Hair follicle dermal papilla cell (primary cell): ENCODE measurements at places on chromosomes 3 and 15. TPM values are rescaled to one million over a fixed set of nuclear protein-coding genes. Genes with fewer than 3 reads are reported as not detected.

KLHL24 gene
- total RNA-seq: 54.2 and 64.1 TPM in 2 replicates

FBXL2 gene
- 21.3 and 25.3 TPM in 2 replicates for total RNA-seq

P2RY12 gene
- total RNA-seq: not detected in 2 replicates

PIERCE2 gene
- 1.6 and 4.1 TPM in 2 replicates for total RNA-seq

HRG gene
- not detected in 2 replicates for total RNA-seq

SCAANT1 gene
- not detected in 2 replicates for total RNA-seq

CPA3 gene
- 1.5 and 3.0 TPM in 2 replicates for total RNA-seq

IMPDH2 gene
- total RNA-seq: 247 and 273 TPM in 2 replicates

SKOR1 gene
- 0.24 and 0.49 TPM in 2 replicates for total RNA-seq

SNTN gene
- total RNA-seq: not detected in 2 replicates

GREM1 gene
- 1,377 and 1,454 TPM in 2 replicates for total RNA-seq

TGM4 gene
- total RNA-seq: not detected in 2 replicates

PARP14 gene
- 74.3 and 115 TPM in 2 replicates for total RNA-seq

C2CD4A gene
- total RNA-seq: not detected in 2 replicates

MON1A gene
- total RNA-seq: 15.4 and 18.3 TPM in 2 replicates

ALPK3 gene
- 0.12 and 0.32 TPM in 2 replicates for total RNA-seq

KLHL40 gene
- not detected in 2 replicates for total RNA-seq

ADCY5 gene
- 0.97 and 1.3 TPM in 2 replicates for total RNA-seq

DNAJC13 gene
- 98.7 and 126 TPM in 2 replicates for total RNA-seq

CAPN3 gene
- total RNA-seq: 1.2 and 1.9 TPM in 2 replicates

ECT2 gene
- 18.6 and 29.9 TPM in 2 replicates for total RNA-seq

TMEM44 gene
- total RNA-seq: 17.7 and 18.3 TPM in 2 replicates

SLC28A1 gene
- not detected in 2 replicates for total RNA-seq

STRA6 gene
- total RNA-seq: 1.1 and 5.2 TPM in 2 replicates

MLF1 gene
- 8.4 and 8.9 TPM in 2 replicates for total RNA-seq

WHAMM gene
- 6.3 and 6.9 TPM in 2 replicates for total RNA-seq

CGNL1 gene
- total RNA-seq: 0.49 and 0.65 TPM in 2 replicates

CCR1 gene
- 0.49 and 0.81 TPM in 2 replicates for total RNA-seq

CACNA2D2 gene
- total RNA-seq: 0.12 TPM in 1 of 2 replicates, not detected in the other

GOLGA8N gene
- 3.3 and 14.1 TPM in 2 replicates for total RNA-seq

PATL2 gene
- total RNA-seq: 0.61 and 0.81 TPM in 2 replicates

ASTE1 gene
- total RNA-seq: 6.6 and 8.9 TPM in 2 replicates

C3orf52 gene
- 1.3 and 2.7 TPM in 2 replicates for total RNA-seq

SIDT1 gene
- total RNA-seq: not detected in 2 replicates

GOLIM4 gene
- total RNA-seq: 43.6 and 44.6 TPM in 2 replicates

IL17RE gene
- total RNA-seq: 3.2 and 6.9 TPM in 2 replicates

MYO5C gene
- 0.24 and 0.49 TPM in 2 replicates for total RNA-seq

NDUFB4 gene
- total RNA-seq: 18.2 and 20.3 TPM in 2 replicates

MYL3 gene
- 2.3 and 9.2 TPM in 2 replicates for total RNA-seq

CHRD gene
- 0.36 and 0.65 TPM in 2 replicates for total RNA-seq

ZIC1 gene
- total RNA-seq: 88.3 and 125 TPM in 2 replicates
